ENCODE measurements at places on chromosomes 1 and 21.

DNA sequence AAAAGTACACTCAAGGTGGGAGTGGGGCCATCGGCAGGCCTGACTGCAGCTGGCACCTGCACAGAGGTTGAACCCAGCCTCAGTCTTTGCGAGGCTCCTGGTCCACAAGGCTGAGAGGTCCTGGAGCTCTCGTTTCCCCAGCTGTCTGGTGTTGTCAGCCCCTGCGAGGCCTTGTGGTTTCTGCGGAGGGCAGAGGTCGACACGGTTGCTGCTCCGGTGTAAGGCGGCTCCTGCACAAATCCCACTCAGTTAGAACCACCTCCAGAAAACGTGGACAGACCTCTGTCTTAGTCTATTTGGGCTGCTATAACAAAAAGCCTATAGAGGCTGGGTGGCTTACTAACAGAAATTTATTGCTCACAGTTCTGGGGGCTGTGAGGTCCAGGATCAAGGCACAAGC is 5.8 kb downstream of the KIAA1614 start:
- DNase-seq = no peak

GRCh38 chr1:162035241-162035640 is 11.6 kb upstream of the OLFML2B start:
- no peak for DNase-seq

GRCh38 chr1:63669151-63669961 is 76.1 kb downstream of the PGM1 start:
- no peak for DNase-seq

GRCh38 chr1:160053548-160054365 is 16.2 kb downstream of the KCNJ10 start:
- no peak for DNase-seq

DNA sequence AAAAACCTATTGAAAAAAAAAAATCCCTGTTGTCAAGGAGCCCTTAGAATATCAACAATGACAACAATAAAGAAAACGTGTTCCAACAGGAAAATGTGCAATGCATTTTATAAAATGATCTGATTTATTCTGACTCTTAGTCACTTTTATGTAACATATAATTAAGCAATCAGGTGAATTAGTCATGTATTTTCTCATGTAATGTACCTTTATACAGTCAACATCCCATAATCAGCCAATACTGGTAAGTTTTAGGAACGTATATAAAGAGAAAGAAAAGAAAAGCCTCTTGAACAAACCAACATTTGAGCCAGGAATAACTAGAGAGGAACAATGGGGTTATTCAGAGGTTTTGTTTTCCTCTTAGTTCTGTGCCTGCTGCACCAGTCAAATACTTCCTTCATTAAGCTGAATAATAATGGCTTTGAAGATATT is at the start of gene CLCA4:
Gene CLCA4 (plus strand): TSS at position 292 of the 435 bp plus-strand sequence. CDS start 42 bp downstream, at position 334.
- DNase-seq = no peak

DNA sequence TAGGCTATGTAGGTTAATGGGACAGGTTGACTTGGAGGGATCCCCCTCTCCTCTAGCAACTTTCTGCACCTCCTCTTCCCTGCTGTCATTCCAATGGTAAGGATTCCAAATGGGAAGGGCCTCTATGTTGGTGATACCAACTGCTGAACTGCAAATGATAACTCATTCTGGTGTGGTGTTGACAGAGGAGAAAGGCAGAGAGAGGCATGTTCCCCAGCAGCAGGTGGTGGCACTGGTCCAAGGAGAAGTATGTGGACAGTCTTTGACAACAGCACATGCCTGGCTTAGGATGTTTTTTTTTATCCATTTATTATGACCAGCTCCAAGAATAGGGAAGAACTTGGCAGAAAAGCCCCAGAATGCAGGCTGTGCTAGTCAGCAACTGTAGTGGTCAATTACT is 19.6 kb upstream of the SPAG17 start:
- DNase-seq = no peak

- DNase-seq = no peak
Observed at GRCh38 chr1:63405021-63405420, 37.6 kb downstream of the ALG6 start.

DNA sequence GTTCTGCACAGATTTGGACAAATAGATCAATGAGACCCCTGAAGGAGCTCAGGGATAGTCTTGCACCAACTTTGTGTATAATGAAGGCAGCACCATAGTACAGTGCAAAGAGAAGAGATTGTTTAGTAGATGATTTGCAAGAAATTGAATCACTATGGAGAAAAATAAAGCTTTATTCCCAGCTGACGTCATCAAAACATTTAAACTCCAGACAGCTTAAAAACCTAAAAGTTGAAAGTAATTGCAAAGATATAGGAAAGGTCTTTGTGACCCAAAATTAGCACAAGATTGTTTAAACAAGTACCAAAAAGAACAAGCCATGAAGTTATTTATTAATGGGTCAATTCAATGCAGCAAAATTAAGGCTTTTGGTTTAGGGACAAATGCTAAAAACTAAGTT is 88.8 kb upstream of the BACE2 start:
- no peak for DNase-seq

DNA sequence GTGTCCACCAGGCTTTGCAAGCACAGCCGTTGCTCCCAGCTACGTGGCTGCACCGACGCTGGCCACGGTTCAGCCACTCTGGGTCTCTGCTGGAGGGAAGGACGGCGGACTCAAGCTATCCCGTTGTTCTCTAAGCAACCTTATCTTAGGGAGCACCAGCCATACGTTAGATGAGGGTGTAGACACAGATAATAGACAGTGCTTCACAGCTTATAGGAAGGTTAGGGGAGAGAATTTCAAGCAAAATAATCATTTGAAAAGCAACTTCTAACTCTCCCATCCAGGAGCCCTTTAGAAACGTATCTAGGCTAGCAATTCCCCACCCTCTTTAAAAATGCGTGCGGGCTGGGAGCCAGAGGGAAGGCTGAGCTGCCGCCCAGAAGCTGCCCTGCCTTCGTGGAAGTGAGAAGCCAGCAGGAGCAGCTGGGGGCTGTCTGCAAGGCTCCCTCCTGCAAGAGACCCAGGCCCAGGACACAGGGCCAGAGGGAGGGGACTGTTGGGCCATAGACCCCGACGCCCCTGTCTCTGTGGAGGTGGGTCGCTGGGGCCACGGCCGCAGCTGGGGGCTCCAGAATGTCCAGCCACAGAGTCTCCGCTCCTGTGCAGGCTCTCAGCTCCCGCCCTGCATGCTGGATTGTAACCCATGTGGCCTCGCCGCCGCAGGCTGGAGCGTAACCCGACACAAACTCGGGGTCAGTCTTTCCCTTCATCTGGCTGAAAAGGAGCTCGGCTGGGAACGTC is 31.2 kb upstream of the COL6A2 start:
- DNase-seq = no peak
